ENCODE measurements at places on chromosomes 7 and 10. TPM values are rescaled to one million over a fixed set of nuclear protein-coding genes. Genes with fewer than 3 reads are reported as not detected.

GRCh38 chr7:108360058-108360800 lies 96.0 kb downstream of the NRCAM start:
- no peak for DNase-seq

The GCK gene
- total RNA-seq, result 0.47 TPM

The UPF2 gene
- 21.0 TPM for total RNA-seq

- DNase-seq, result no peak
Observed at GRCh38 chr7:5701085-5701914, 80.2 kb downstream of the RNF216 start.

The ALOX5 gene
- total RNA-seq, result 222 TPM

- no peak for DNase-seq
Observed at GRCh38 chr7:71264005-71264404, 132.1 kb downstream of the GALNT17 start.

DNA sequence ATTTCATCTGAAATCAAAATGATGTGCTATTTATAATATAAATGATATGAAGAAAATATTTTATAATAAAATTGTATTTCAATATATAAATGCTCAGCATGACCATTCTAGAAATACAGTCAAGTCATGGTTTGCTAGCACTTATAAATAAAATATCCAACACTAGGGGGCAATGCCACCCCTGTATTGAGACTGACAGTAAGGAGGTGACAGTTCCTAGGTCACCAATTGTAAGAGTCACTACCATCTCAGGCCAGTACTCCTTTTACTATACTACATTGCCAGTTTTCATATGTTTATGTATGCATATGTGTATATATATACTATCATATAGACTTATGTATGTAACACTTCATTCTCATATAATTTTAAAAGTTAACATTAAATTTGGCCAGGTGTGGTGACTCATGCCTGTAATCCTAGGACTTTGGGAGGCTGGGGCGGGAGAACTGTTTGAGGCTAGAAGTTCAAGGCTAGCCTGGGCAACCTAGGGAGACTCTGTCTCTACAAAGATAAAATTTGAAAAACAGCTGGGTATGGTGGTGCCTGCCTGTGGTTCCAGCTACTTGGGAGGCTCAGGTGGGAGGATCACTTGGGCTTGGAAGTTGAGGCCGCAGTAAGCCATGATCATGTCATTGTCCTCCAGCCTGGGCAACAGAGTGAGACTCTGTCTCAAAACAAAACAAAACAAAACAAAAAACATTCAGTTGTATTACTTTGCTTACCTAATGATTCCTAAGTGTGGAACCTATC lies 2.4 kb upstream of the CNOT4 start:
- DNase-seq, result no peak

DNA sequence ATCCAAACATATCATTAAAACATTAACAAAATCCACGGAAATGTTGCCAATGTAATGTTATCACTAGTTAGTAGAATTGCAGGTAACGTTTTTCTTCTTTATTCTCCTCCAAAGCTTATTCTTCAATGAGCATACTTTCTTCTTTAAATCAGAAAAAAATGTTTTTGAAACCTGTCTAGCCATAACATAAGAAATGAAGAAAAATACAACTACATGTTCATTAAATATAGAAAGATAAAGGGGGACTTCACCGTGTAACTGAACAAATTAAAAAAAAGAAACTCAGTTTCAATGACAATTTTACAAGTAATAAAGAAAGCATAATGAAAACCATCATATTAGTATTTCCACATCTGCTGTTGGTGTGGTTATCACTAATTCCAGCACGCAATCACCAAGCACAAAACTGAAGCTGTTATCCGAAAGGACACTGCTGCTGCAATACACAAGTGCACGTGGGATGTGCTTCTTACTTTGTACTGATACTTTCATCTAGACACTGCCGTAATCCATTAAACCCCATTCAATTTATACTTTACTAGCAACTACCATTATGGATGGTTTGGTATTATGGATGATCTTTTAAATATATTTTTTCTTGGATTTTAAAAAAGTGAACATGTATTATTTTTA lies 9.6 kb downstream of the ESYT2 start:
- no peak for DNase-seq
